Activated T-cell treated with anti-CD3 and anti-CD28 coated beads, Interleukin-2, amount 50 U/mL, for 4 hours (primary cell): ENCODE measurements at places on chromosomes 4 and X.
A peak's percentile ranks its signal among the peaks of the same experiment; 100 is the strongest.

GRCh38 chr4:174764105-174764729, 64.8 kb downstream of the GLRA3 start:
- DNase-seq, result no peak

- DNase-seq, result no peak
Observed at GRCh38 chr4:56752985-56753384, 68.5 kb downstream of the SPINK2 start.

DNA sequence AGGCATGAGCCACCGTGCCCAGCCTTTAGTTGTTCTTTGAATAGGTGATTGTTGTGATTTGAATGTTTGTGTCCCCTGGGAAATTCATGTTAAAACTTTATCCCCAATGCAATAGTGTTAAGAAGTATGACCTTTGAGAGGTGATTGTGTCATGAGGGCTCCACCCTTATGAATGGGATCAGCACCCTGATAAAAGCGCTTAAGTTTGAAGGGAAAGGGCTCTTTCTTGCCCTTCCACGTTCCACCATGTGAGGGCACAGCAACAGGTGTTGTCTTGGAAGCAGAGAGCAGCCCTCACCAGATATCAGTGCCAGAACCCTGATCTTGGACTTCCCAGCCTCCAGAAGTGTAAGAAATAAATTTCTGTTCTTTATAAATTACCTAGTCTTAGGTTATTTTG, 33.7 kb upstream of the RP2 start:
- no peak for DNase-seq

- no peak for DNase-seq
Observed at GRCh38 chrX:11678158-11678557, 12.4 kb upstream of the ARHGAP6 start.

- DNase-seq, result no peak
Observed at GRCh38 chrX:154918060-154918483, 31.9 kb downstream of the F8A1 start.

DNA sequence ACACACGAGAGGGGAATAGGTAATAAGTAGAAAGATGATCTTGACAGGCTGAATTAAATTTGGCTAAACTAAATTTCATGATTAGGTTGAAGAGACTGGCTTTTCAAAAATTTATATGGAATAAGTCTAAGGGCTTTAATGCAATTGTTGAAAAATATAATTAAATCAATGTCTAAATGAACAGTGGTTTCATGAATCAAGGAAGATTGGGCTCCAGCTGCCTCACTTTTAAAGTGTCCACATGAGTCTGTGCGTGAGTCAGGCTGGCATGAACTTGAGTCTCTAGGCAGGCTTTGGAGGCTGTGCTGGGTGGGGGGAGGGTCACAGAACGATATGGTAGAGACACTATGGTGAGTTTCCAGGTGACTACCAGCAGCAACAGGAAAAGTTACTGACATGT, 111.9 kb downstream of the SORBS2 start:
- no peak for DNase-seq

DNA sequence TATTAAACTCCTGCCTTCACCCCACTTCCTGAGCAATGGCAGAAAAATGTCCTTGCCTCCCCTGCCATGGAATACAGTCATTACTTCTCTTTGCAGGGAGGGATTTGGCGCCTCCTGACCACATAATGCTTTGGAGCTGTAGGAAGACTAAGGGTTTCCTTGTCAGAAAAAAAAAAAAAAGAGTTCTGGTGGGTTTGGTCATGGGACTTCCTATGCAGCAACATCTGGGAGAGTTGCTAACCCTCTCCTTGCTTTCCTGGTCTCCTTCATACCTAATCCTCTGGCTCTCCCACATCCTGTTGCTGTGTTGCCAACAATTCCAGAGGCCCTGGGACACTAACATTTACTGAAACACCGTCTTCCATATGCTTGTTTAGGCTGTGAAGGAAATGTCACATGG, 75.1 kb upstream of the MBNL3 start:
- no peak for DNase-seq

DNA sequence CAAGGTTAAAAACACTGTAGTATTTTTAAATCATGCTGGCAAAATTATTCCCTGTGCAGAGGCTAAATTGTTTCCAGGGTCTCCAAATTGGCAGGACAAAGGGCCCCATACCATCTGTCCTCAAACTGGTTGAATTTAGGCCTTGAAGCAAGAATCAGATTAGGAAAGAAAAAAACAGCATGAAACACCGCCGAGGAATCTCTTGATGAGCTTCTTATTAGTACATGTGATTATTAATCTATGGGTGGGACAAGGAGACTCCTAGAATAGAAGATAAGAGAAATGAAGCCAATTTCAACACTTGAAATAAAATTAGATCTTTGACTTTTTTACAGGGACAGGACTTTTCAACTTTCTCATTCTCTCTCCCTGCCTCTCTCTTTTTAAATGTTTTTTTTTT, 7.1 kb upstream of the CLNK start:
- DNase-seq, result no peak

- peak; percentile 45 for DNase-seq
Observed at GRCh38 chrX:1582686-1583437, 8.5 kb upstream of the AKAP17A start.

GRCh38 chrX:15769300-15769954, 20.9 kb upstream of the ZRSR2 start:
- DNase-seq, result no peak

DNA sequence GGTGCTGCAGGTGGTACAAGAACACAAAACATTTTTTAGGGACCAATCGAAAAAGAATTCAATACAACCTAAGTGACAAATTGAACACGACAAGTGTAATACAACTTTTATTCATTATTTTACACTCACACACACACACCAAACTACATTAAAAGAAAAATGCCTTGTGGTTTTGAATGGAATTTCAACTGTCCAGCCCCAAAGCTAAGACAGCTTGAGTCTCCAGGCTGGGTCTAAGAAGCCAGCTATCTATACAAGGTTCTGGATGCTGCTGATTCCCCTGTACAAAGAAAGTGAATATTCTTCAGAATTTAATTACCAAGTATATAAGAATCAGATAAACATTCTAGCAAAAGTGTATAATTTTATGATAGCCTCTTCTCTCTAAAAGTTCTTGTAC, 118.2 kb downstream of the PPP3CA start:
- DNase-seq, result no peak

GRCh38 chr4:108607079-108607815, 13.1 kb upstream of the RPL34 start:
- DNase-seq, result no peak

- no peak for DNase-seq
Observed at GRCh38 chr4:181194096-181194495, 1049.1 kb upstream of the TENM3 start.

GRCh38 chr4:91280551-91281290, 1023.0 kb upstream of the GRID2 start:
- DNase-seq, result no peak

DNA sequence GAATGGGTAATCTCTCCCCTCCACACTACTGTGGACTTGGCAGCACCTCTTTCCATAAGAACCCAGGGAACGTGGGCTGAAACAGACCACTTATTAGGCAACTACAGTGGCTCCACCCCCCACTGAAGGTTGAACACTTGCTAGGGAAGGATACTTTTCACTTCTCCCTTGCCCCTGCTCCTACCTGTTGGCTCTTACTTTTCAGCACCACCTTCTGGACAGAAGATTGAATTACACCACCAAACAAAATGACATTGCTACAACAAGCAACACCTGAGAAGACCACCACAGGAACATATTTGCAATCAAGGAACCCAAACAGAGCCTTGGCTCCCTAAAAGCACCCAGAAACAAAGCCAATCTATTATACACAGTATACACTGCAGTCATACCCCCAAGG, 132.1 kb upstream of the CXCL13 start:
- DNase-seq, result no peak

DNA sequence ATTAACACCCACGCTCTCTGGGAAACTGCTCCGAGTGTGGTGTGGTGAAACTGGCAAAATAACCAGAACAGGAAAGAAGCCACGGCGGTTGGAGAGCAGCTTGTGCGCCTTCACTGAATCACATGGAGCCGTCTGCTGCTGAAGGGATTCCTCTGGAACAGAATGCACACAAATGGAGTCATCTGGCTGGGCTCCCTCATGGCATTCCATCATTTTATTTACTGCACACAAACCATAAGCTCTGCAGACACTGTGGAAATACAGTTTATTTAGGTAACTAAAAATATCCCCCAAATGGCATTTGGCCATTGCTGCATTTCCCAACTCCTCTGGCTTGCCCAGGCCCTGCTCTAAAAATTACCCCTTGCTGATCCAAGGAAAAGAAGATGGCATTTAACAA, 187.0 kb upstream of the S100G start:
- no peak for DNase-seq

GRCh38 chr4:3280466-3280865, 12.4 kb upstream of the RGS12 start:
- no peak for DNase-seq

- DNase-seq, result peak; percentile 85
Observed at GRCh38 chrX:107673933-107674479, 45.7 kb downstream of the PRPS1 start.

DNA sequence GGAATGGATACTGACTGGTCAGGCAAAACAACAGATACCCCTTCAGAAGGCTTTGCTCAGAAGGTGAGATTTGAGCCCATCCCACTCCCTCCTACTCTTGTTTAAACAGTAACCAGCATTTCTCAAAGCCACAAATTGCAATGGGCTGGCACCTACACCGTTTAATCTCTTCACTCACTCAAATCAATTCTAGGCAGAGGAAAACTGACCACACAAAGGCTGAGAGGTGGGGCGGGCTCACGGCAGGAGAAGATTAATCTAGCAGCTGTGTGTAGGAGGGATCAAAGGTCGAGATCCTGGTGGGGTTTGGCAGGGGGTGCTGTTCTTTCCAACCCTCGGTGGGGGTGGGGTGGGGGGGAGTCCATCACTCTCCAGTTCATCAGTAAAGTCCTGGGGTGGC, 622.4 kb downstream of the BCOR start:
- no peak for DNase-seq

DNA sequence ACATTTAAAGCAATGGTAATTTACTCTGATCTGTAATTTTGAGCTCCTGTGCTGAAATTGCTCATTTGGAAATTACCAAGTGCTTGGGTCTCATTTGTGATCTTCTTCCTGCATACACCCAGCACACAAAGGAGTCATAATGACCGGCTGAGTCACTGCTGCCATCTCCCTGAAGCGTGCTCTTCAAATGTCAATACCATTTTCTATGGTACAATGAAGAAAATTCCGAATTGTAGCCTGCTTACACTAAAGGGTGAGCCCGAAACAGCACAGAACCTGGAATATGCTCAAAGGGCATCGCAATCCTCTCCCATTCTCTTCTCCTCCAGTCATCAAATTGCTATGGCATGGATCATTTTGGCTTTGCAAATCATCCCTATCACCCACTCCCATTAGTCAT, 140.5 kb downstream of the GRIA3 start:
- DNase-seq, result no peak

DNA sequence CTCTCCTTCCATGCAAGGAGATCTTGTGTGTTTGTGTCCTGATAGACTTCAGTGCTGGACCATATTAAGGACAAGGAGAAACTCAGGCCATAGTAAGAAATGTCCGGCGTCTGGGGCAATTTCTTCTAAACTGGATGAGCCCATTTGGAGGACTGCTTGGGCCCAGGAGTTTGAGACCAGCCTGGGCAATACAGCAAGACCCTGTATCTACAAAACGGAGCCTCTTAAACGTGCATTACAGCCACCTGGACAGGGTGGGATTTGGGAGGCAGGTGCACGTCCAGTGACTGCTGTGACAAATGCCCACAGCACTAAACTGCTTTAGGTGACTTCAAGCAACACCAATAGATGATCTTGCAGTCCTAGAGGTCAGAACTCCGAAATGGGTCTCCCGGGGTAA, 311.9 kb downstream of the DHRSX start:
- DNase-seq, result no peak

- DNase-seq, result no peak
Observed at GRCh38 chr4:156677656-156678055, 293.9 kb downstream of the PDGFC start.

- no peak for DNase-seq
Observed at GRCh38 chr4:7978907-7979651, 39.4 kb upstream of the AFAP1 start.

- DNase-seq, result no peak
Observed at GRCh38 chr4:124757126-124757525, 44.6 kb upstream of the ANKRD50 start.

- DNase-seq, result no peak
Observed at GRCh38 chr4:53847965-53848364, 216.4 kb downstream of the CHIC2 start.

DNA sequence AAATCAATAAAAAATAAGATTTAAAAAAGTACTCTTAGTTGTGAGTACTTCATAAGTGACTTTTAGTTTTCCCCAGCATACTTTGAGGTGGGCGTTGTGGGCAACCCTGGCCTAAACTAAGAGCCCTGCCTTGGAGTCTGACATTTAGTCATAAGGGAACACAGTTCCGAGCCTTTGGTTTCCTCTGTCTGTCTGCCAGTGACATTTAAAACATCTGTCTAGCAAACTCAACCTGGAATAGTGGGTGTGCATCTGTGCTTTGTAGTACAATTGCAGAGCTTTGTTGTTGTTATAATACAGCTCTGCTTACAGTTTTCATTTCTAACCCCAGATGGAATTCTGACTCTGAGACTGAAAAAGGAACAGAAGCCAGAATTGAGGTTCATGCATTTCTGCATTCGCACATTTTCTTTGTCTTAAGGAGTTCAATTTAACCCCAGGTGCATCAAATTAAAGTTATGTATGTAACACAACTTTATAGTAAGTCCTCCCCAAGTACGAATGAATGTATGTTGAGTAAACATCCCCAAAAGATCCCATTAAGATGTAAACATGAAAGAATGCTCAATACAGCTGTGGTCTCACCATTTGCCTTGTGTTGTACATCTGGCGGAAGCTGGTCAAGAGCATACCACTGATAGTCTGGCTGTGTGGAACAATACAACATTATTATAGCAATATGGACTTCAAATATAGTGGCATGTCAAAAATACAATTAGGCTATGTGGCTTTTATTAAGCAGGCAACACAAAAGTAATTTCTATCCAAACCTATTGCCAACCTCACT, 25.9 kb downstream of the TNIP3 start:
- peak; percentile 49 for DNase-seq
